ENCODE measurements at places on chromosomes 3 and 15. TPM values are rescaled to one million over a fixed set of nuclear protein-coding genes. Genes with fewer than 3 reads are reported as not detected.

GRCh38 chr15:96264801-96265515 is 65.5 kb upstream of the NR2F2 start:
- no peak for DNase-seq

DNA sequence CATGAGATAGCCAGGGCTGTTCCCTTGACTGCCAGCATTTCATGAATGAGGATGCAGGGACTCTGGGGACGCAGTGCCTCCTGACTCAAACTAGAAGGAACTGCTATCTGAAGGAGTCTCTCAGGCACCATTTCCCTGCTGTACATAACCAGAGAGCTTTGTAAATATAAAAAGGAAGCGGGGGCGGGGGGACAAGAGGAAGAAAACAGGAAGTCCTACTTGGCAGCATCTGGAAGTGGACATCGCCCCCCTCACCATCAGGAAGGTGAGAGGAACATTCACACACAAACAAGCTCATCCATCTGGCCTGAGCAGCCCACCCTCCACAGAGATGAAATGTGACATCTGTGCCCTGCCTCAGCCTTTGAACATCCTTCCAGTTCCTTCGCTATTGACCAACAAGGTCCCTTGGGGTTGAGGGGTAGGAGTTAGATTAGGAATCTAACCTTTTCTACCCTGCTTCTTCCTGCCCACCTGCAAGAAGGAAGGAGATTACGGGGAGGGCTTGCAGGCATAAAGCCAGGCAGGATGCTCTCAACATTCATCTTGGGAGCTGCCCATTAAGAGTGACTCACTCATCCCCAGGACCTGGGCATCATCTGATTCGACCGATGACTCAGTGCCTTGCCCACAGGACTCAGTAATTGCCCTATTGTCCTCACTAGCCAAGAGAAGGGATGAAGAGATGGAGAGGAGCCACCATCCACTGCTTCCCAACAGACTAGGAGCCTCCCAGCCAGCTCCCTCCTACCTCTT is 31.9 kb downstream of the SH3BP5 start:
- no peak for DNase-seq

GRCh38 chr15:78425643-78426042 is 12.4 kb upstream of the IREB2 start:
- DNase-seq = no peak

DNA sequence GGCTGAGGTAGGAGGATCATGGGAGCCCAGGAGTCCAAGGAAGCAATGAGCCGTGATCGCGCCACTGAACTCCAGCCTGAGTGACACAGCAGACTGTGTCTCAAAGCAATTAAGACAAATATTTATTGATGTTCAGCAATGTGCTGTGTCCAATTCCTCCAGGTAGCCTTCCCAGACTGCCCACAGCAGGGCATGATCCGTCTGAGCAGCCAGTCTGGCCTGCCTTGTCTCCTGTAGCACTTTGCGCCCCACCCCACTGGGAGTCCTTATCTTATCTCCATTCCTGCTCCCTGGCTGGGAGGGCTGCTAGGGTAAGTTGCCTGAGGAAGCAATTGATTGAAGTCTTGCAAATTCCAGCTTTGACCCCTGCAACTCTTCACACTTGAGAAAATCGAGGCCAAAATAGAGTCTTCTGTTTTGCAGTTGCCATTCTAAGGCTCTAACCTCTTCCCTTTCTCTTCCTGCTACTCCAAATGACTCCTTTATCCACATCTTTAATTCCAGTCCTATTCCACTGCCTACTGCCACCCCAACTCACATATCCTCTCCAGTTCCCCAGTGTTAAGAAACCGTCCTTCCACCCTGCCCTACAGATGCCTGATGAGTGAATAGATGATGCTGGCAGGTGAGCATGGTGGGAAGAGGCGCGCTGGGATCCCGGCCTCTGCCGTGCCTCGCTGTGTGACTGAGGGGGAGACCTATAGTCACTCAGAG is 26.9 kb upstream of the LCTL start:
- no peak for DNase-seq

DNA sequence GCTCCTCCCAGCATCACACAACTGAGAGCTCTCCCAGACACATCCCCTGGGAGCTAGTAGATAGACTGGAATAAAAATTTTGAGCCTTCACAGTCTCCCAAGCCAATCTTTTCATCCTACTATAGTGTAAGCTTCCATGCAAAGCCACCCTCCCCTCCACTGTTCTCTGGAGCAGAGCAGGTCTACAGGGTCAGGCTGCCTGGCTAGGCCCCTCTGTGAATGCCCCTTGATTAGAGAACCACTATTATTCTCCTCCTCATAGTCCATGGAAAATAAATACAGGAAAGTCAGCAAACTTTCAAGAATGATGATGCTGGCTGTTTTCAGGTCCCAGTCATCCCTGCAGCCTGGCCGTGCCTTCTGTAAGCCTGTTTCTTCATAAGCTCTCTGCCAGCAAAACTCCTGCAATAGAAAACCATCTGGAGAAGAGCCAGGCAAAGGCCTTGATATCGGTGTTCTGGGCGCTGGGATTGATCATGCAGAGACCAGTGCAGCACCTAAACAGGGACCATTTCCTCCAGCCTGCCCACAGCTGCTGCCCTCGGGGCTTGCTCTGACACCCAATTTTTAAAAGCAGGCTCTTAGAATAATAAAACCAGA is 51.7 kb downstream of the CRYGS start:
- DNase-seq = no peak

DNA sequence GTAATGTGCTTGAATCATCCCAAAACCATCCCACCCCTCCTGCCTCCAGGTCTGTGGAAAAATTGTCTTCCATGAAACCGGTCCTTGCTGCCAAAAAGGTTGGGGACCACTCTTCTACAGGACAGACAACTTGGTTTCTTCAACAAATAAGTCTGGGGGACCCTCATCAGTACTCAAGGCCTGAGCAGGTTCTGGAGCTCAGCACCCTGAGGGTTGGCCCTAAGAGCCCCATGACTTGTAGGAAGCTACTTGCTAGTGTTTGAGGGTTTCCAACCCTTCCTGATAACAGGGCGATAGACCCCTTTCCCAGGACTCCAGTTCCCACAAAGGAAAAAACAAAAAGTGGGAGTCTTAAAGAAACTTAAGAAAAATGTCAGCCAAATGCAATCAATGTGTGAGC is 52.9 kb upstream of the SLCO2A1 start:
- DNase-seq = no peak

DNA sequence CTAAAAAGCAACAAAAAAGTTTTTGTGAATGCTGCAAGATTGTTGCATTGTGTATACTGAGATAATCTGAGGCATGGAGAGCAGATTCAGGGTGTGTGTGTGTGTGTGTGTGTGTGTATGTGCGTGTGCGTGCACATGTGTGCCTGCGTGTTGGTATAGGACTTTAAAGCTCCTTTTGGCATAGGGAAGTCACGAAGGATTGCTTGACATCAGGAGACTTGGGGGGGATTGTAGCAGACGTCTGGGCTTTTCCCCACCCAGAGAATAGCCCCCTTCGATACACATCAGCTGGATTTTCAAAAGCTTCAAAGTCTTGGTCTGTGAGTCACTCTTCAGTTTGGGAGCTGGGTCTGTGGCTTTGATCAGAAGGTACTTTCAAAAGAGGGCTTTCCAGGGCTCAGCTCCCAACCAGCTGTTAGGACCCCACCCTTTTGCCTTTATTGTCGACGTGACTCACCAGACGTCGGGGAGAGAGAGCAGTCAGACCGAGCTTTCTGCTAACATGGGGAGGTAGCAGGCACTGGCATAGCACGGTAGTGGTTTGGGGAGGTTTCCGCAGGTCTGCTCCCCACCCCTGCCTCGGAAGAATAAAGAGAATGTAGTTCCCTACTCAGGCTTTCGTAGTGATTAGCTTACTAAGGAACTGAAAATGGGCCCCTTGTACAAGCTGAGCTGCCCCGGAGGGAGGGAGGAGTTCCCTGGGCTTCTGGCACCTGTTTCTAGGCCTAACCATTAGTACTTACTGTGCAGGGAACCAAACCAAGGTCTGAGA is 4.7 kb downstream of the BHLHE40 start:
- DNase-seq = no peak

DNA sequence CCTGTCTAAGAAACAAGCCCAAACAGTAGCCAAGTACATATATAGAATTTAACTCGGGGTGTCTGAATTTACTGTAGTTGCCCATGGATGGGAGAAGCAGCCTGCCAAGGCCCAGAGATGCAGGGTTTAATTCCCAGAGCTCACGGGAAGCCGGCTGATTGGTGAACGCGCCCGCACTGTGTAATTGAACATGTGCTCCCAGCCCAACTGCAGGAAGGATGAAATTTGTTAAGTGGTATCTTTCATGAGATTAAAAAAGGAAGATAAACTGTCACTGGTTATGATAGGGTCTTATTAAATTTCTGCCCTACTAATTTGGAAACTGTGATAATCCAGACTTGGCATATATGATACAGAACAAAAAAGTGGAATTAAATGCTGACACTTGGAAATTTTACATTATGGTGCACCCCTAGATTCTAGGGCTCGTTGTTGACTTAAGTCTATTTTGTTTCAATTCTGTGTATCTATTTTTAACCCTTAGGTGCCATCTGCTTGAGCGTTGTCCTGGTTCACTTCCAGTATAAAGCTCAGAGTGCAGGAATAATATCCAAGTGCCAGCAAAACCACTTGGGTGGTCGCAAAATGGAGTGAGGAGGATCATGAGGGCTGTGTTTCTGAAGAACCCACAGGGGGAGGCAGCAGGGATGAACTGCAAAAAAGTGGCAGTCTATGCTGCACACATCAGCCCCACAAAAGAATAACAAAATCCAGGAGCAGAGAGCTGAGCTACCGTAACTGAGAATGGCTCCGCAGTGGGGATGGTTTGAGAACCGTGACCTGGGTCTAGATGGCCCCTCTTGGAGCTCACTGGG is 13.8 kb upstream of the TMC3 start:
- DNase-seq = no peak

GRCh38 chr15:41659190-41659589 is 1.0 kb upstream of the MGA start:
- no peak for DNase-seq

DNA sequence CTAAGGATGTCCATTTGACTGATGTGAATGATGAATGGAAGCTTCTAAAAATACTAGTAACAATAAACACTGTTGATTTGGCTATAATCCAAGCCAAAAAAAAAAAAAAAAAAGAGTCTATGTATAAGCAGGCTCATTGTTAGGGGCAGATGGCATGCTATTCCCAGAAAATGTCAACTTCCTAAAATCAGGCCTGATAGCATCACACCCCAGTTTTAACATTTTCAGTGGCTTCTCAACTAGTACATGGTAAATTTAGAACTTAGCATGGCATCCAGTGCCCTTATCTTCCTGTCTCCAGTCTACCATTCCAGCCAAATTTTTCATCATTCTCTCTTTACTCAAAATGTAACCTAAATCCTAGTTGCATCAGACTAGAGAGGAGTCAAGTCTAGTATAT is 288.2 kb upstream of the ZNF385D start:
- no peak for DNase-seq

DNA sequence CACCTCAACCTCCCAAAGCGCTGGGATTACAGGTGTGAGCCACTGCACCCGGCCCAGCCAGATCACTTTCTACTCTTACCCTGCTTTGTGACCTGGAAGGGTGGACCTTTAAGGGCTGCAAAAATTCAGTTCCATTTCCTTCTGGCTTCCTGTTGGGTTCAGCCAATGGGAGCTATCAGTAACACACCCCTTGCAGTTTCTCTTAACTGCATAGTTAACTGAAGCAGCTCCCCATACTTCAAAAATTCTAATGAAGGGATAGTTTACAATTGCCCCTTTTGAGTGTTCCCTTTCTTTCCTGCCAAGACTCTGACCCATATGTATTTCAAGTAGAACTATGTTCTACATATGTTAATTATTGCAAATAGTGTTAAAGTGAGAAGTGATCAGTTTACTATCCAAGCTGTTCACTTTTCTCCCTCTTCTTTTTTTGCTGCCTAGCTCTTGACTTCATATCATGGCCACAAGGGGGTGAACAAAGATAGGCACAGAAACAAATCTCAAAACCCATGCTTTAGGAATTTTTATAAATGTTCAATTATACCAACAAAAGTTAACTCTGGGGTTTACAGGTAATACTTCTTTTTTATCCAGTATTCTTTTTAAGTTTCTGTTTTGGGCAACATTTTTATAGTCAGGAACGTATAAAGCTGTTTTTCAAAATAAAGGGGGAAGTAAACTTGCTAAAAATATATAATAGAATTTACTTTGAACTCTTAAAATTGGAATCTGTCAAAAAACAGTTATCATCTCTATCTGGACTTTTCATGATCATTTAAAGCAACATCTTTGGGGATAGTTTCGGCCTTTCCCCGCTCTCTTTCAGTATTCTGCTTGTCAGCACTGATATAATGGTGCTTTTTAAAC is 8.1 kb downstream of the PGBD4 start:
- DNase-seq = no peak

DNA sequence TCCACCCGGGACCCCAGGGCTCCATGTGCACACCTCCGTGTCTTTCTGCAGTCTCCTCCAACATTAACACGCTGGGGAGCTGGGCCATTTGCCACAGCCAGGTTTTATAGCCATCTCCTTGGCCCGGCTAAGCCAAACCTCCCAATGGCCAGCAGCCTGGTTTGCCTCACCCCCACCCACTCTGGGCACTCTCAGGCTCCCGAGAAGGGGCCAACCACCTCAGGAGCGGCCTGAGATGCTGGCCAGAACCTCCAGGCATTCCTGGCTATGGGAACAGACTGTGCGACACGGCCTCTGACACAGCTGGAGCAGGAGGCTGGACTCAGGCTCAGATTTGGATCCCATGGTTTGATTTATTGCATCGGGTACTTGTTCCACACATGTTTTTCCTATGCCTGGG is 289.7 kb downstream of the RPLP1 start:
- DNase-seq = no peak

DNA sequence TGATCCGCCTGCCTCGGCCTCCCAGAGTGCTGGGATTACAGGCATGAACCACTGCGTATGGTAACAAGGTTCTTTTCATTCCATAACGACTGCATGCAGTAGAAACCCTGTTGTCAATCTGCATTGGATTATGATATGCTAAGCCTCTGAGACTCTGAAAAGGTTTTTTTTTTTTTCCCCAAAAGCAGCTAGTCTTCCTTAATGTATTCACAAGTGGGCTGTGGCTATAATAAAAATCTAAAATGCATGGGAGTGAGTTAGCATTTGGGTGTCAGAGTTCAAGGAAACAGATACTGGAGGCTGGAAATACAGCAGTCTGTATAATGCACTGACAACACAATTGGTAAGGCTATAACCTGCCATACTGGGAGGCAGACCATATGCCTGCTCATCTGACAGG is 218.1 kb downstream of the NSUN3 start:
- no peak for DNase-seq

DNA sequence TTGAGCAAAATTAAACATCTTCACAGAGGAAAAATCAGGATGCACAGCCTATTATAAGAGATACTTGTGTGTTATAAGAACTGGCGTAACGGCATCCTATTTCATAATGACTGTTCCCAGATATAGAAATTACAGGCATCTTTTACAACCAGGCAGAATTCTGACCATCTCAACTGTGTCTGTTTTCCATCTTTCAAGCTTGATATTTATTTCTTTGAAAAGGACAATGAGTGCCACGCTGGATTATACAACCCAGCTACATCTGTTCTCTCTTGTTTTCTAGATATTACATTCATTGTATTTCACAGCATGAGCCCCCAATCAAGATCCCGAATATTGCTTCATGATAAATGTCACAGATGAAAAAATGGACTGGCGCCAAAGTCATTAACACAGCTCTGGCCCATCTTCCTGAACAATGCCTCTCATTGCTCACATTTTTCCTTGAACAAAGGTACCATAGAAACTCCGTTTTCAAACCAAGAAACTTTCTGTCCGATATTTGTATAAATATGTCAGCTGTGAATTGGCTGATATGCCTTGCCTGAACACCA is 420.6 kb downstream of the TBL1XR1 start:
- DNase-seq = no peak

TGM4 gene
- not detected for polyA plus RNA-seq

TKT gene
- 27.1 TPM for polyA plus RNA-seq

CLRN1 gene
- 0.48 TPM for polyA plus RNA-seq

IQCF5 gene
- polyA plus RNA-seq = not detected

AADACL2 gene
- not detected for polyA plus RNA-seq

IL12A gene
- polyA plus RNA-seq = 0.51 TPM

NKTR gene
- 369 TPM for polyA plus RNA-seq
